ENCODE measurements at places on chromosomes 5 and 9.

DNA sequence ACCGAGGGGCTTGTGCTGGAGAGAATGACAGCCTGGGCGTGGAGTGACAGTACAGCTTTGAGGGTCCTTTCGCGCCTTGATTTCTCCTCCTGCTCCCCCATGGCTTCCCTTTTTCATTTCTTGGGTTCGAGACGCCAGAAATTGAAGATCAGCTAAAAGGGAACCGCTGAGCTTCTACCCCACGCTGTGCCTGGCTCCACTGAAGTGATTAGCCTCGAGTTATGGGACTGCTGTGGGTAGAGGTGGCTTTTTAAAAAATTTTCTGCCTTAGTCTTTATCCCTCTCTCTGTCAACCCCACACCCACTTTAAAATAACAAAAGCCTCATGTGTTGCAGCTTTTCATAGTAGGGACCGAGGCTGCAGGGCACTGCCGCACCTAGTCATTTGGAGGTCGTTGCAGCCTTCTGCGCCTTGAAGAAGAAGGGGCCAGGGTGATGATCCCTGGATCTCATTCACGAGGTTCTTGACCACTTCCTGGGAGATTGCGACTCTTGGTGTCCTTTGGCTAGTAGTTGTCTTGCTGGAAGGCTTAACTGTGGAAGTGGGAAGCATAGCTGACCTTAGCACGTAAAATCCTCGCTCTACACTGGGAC is 603 bp downstream of the PPIP5K2 start:
- DNase-seq: no peak

DNA sequence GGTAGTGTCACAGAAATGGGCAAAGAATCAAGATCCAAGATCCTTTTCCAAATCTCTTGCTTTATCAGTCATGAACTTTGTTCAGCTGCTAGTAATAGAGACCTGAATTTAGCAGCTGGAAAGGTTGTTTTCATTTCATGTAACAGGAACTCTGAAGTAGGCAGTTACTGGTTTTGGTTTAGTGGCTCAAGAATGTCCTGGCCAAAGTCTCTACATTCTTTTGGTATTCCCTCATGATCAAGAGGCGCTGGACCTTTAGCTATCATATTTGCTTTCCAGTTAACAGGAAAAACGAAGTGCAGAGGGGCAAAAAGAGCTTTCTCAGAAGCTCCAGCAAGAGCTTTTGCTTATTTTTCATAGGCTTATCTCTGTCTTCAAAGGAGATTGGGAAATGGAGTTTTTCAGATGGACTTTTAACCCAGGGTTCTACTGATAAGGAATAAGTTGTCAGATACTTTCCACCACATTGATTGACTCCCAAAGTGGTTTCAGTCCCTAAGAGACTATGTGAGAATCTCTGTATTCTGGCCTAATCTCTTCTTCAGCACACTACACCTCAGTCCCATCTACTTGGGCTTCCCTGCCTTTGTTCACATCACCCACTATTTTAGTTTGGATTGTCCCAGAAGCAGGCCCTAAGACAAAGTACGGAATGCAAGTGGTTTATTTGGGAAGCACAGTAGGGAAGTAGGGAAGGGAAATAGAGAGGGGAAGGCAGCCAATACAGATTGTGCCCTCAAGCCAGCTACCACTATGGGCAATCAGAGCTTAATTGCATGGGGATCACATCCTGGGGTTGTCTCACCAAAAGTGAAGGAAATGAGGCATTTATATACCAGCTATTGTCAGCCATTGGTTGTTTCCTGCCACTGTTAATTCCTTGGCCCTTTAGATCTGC is 359.3 kb downstream of the LRRC70 start:
- no peak for DNase-seq

DNA sequence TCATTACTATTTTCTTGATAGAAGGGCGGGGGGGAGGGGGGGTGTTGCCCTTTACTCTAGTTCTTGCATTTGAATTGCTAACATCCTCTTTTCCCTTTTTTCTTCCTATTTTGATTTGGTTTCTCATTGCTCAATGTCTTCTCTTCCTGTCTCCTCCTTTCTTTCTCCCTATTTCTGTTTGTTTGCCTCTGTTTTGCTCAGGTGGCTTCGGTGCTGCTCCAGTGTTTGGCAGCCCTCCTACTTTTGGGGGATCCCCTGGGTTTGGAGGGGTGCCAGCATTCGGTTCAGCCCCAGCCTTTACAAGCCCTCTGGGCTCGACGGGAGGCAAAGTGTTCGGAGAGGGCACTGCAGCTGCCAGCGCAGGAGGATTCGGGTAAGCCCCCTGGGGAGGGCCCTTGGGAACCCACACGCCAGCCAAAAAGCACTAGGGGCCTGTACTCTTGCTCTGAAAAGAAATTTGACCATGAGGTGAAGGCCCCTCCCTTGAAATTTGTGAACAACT is 48.3 kb downstream of the FAM78A start:
- DNase-seq: no peak

GRCh38 chr5:154686490-154686889 is 68.7 kb upstream of the LARP1 start:
- no peak for DNase-seq

DNA sequence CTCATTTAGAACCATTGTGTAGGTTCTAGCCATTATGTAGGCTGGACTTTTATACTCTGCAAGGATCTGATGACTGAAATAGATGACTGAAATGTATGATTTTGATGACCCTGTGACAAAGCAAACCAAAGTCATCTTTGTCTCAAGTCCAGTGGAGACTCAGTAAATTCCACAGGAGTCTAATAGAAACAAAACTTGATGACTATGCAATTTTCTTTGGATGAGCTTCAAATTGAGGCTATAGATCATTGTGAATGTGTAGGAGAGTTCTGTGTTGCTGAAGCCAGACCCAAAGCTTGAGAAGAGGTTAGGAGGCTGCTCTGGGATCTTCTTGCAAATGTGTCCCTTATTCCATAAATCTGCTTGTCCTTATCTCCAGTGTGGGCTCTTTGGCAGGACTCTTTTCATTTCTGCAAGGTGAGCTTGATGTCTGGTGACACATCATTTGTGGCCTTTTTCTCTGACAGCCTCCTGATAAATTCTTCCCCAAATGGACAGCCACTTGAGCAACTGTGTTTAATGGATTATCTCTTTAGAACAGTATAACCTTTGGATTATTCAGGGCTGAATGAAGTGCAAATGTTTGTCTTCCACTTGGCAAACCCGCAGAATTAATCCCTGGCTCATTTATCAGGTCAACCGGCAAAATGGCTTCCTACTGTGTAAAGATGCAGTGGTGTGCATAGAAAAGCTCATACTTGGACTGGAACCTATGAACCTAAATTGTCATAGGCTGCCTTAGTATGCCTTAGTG is 235.1 kb upstream of the ANKH start:
- DNase-seq: no peak
